ENCODE measurements at places on chromosomes 16 and 17.

GRCh38 chr17:32627239-32627996 is 140.6 kb downstream of the CDK5R1 start:
- no peak for DNase-seq

GRCh38 chr17:28992625-28993600 is 12.9 kb downstream of the SEZ6 start:
- DNase-seq, result no peak

- DNase-seq, result no peak
Observed at GRCh38 chr16:27890866-27891265, 172.6 kb downstream of the GSG1L start.

DNA sequence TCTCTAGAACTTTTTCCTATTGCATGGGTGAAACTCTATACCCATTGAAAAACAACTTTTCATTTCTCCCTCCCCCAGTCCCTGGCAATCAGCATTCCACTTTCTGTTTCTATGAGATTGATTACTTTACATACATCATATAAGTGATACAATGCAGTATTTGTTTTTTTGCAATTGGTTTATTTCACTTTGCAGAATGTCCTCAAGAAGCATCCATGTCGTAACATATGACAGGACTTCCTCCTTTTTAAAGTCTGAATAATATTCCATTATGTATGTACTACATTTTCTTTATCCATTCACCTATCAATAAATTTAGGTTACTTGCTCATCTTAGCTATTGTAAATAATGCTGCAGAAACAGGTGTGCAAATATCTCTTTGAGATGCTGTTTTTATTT is 8.8 kb downstream of the IL21R start:
- no peak for DNase-seq

Data from Panc1 (cell line).